Activated CD8-positive, alpha-beta memory T cell treated with anti-CD3 and anti-CD28 coated beads for 1 hour (primary cell): ENCODE measurements at places on chromosomes 3 and 15.

DNA sequence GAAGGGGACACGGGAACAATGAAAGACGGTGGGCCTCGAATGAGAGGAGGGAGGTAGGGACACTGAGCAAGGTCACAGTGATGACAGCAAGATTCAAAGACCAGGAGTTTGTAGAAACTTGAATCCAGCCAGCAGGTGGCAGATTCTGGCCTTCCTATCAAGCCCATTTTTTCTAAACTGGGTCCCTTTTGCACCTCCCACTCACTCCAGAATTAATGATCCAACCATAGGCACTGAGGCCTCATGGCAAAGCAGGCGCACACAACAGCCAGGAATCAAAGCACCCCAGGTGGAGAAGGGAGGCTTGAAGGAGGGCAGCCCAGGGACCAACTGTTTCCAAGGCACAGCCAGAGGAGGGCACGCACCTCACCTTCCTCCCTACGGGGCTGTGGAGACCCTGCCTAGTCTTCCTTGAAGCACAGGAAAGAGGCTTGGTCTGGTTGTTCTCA lies 90.2 kb downstream of the ANP32A start:
- no peak for DNase-seq

- no peak for DNase-seq
Measured at GRCh38 chr15:98794748-98795147, 146.4 kb downstream of the IGF1R start.

DNA sequence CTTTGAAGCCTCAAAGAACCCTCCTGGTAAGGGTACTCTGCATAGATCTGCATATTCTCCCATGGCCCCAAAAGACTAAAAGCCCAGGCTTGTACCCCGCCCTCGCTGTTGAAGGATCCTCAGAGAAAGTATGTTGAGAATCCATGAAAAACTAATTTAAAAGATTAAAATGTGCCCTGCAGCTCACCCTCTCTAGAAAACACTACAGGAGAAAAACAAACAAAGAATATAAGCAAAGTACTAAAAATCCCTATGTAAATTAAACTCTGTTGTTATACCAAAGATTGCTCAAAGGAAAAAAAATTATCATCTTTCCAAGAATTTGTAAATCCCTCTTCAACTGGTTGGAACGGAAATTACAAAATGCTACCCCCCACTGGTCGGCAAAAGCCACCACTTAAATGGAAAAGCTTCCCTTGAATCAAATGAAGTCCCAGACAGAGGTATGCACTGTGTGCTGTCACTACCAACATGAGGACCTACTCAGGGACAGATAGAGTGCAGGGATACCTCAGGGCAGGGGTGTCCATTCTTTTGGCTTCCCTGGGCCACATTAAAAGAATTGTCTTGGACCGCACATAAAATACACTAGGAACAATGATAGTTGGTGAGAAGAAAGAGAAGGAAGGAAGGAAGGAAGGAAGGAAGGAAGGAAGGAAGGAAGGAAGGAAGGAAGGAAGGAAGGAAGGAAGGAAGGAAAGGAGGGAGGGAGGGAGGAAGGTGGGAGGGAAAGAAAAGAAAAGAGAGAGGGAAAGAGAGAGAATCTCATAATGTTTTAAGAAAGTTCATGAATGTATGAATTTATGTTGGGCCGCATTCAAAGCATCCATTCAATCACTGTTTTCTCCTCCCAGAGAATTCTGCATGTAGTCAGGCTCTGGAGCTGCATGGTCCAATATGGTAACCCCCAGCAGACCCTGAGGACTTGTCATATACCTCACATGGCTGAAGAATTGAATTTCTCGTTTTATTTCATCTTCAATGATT lies 88.1 kb downstream of the MAGI1 start:
- no peak for DNase-seq

DNA sequence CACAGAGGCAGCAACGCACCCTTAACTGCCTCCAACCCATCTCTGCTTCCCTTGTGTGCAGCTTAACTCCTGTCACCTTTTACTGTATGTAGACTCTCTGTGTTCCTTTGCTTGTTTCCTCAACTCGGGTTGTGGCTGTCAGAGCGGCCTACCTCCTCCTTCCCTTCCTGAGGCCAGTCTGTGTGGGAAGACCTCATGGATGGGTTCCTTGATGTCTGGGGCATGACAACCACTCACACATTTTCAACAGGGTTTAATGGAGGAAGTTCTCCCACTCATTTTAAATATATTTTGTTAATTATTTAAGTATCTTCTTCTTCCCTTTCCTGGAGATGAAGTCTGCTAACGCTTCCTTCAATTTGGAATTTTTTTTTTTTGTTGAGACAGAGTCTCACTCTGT lies 1.8 kb upstream of the CSPG5 start:
- DNase-seq = no peak

- DNase-seq = no peak
Measured at GRCh38 chr3:129421988-129422745, 6.3 kb downstream of the EFCAB12 start.
